PC-3 (cell line): ENCODE measurements at places on chromosomes 4 and X.
A peak's percentile ranks its signal among the peaks of the same experiment; 100 is the strongest.

- peaks cover 6% of the 10 kb centered on the region; the same call in 1 of the 2 replicates for H3K4me1 ChIP-seq
- no peaks in the 10 kb centered on the region for H3K36me3 ChIP-seq
- H3K27me3 ChIP-seq, result no peaks in the 10 kb centered on the region
- H3K4me3 ChIP-seq, result no peak overlapping the region
These were observed 66.9 kb downstream of the ANXA3 start for GRCh38 chr4:78618436-78618835.

- H3K27me3 ChIP-seq, result no peaks in the 10 kb centered on the region
- no peaks in the 10 kb centered on the region for H3K36me3 ChIP-seq
- no peak overlapping the region for H3K27ac ChIP-seq
- H3K4me1 ChIP-seq, result 0 out of 2 replicates have a peak, but pooled peaks cover 5% of the 10 kb centered on the region
- H3K4me3 ChIP-seq, result no peak overlapping the region
These were observed 120.2 kb downstream of the PAPSS1 start for GRCh38 chr4:107599841-107600240.

DNA sequence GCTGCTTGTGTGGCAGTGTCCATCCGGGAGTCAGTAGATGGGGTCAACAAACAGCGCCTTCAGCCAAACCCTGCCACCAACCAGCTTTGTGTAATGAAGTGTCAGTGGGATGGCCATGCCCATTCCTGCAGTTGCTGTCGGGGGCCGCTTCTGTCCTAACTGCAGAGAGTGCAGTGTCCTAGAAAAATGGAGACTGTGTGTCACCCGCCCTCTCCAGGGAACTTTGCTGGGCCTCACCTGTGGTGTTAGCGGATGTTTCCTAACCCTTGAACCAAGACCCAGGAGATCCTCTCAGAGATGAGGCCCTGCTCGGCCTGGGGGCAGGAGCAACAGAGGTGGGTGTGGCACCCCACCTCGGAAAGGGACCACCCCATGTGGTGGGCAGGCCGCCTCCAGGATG is 35.3 kb upstream of the HGFAC start:
- H3K4me3 ChIP-seq, result no peak overlapping the region
- peaks cover 5% of the 10 kb centered on the region for H3K4me1 ChIP-seq
- H3K27ac ChIP-seq, result no peak overlapping the region
- no peaks in the 10 kb centered on the region for H3K27me3 ChIP-seq
- no peak for DNase-seq
- H3K36me3 ChIP-seq, result no peaks in the 10 kb centered on the region

GRCh38 chr4:8540072-8540471 is 40.1 kb upstream of the GPR78 start:
- H3K27ac ChIP-seq, result peak overlapping the region; percentile 91; the same call in 1 of the 2 replicates
- peaks cover 47% of the 10 kb centered on the region for H3K4me1 ChIP-seq
- H3K36me3 ChIP-seq, result no peaks in the 10 kb centered on the region
- no peaks in the 10 kb centered on the region for H3K27me3 ChIP-seq

- no peaks in the 10 kb centered on the region for H3K36me3 ChIP-seq
- no peak overlapping the region for H3K4me3 ChIP-seq
- no peaks in the 10 kb centered on the region for H3K4me1 ChIP-seq
These were observed 218.7 kb downstream of the MAPK10 start for GRCh38 chr4:86141161-86141560.

DNA sequence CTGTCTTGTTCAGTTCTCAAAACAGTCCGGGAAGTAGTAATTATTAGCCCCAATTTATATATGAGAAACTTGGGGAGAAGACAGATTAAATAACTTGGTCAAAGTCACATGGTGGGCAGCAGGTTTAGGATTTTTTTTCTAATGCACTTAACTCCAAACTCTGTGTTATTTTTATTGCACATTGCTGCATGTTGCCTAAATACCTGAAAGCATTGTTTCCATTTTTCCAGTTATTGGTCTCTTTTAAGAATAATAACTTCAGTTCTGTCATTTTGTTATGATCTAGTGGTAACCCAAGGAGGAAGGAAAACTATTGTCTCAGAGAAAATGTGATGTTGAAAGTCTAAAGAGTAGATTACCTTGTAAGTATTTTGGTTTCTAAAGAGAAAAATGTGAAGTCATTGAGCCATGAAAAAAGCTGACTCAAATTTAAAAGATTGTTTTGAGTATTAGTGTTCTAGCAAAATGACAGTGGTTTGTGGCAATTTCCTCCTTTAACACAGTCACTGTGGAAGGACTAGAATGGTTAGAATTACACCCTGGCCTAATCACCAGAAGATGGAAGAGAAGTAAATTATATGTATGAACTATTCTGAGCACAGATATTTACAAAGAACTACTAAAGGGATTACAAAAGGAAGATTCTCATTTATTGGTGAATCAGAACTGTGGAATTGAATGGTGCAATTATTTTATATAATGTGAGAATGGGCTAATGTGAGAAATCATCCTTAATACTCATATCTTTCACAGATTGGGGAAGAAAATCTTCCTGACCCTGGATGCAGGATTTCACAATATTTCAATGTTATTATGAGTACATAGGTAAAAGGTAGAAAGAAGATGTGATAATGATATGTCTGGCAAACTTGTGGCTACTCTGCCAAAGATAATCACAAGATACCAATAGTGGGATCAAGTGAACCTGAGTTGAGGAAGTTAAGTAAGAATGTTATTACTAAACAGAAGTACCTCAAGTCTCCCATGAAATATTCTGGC is 21.7 kb upstream of the CXCL8 start:
- peak; percentile 72 for DNase-seq
- no peak overlapping the region for H3K4me3 ChIP-seq
- peaks cover 73% of the 10 kb centered on the region for H3K4me1 ChIP-seq

GRCh38 chr4:125321709-125322365 is 7.1 kb downstream of the FAT4 start:
- no peaks in the 10 kb centered on the region for H3K36me3 ChIP-seq
- H3K4me1 ChIP-seq, result peaks cover 27% of the 10 kb centered on the region
- peak overlapping the region; percentile 32; the same call in 1 of the 2 replicates for H3K4me3 ChIP-seq
- DNase-seq, result peak; percentile 48
- H3K27ac ChIP-seq, result 0 out of 2 replicates have a peak overlapping the region, but pooled peaks have one; percentile 9
- H3K27me3 ChIP-seq, result no peaks in the 10 kb centered on the region

DNA sequence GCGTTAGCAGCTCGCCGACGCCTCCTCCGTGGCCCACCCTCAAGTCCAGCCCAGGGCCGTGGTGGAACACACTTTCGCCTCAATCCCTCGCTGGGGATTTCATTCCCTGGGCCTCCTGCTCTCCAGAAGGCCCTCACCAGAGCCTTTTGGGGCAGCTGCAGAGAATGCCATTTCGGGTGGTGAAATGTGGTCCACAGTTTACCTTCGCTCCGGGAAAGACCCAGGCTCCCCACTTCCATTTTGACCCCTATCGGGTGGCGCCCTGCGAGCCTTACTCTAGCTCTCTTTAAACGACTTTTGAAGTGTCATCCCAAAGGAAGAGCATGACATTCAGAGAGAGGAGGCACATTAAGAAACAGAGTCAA is 496 bp downstream of the SH2D1A start:
- H3K4me1 ChIP-seq, result no peaks in the 10 kb centered on the region; the same call in 1 of the 2 replicates
- H3K27me3 ChIP-seq, result no peaks in the 10 kb centered on the region
- no peak overlapping the region for H3K4me3 ChIP-seq
- no peaks in the 10 kb centered on the region for H3K36me3 ChIP-seq
- no peak for DNase-seq

GRCh38 chr4:45346816-45347435 is 620.6 kb upstream of the GNPDA2 start:
- H3K27me3 ChIP-seq, result no peaks in the 10 kb centered on the region
- H3K36me3 ChIP-seq, result no peaks in the 10 kb centered on the region
- H3K4me1 ChIP-seq, result peaks cover 3% of the 10 kb centered on the region; the same call in 1 of the 2 replicates
- DNase-seq, result no peak
- no peak overlapping the region for H3K4me3 ChIP-seq
- H3K27ac ChIP-seq, result no peak overlapping the region

DNA sequence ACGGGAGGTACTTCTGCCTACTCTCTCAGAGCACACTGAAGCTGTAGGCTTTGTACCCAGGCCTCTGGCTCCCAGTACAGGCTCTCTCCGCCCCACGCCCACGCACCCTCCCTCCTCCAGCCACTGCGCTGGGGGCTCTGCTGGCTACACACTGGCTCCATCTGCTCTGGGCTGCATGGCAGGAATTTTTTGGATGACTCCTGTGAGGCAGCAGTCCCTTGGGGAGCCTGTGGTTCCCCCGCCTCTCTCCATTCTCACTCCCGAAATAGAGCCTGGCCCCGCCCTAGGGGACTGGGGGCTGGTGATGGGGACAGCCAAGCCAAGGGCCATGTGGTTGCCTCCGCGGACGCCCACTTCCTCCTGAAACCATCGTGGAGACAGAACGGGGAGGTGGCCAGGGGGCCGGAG is 58.1 kb upstream of the ADRA2C start:
- no peak overlapping the region for H3K27ac ChIP-seq
- H3K4me1 ChIP-seq, result no peaks in the 10 kb centered on the region
- no peak overlapping the region for H3K4me3 ChIP-seq
- no peaks in the 10 kb centered on the region for H3K36me3 ChIP-seq
- DNase-seq, result no peak

- peaks cover 15% of the 10 kb centered on the region for H3K4me1 ChIP-seq
- no peak overlapping the region for H3K4me3 ChIP-seq
- no peaks in the 10 kb centered on the region for H3K27me3 ChIP-seq
- H3K36me3 ChIP-seq, result no peaks in the 10 kb centered on the region
- no peak overlapping the region for H3K27ac ChIP-seq
- DNase-seq, result no peak
These were observed 349.6 kb downstream of the GPAT3 start for GRCh38 chr4:83885256-83886182.

- H3K27me3 ChIP-seq, result no peaks in the 10 kb centered on the region
- H3K4me3 ChIP-seq, result no peak overlapping the region
- H3K36me3 ChIP-seq, result no peaks in the 10 kb centered on the region
- DNase-seq, result no peak
- H3K4me1 ChIP-seq, result no peaks in the 10 kb centered on the region
- H3K27ac ChIP-seq, result no peak overlapping the region
These were observed 22.9 kb upstream of the SOWAHD start for GRCh38 chrX:119735467-119735866.

GRCh38 chr4:121980643-121981042 is 28.8 kb upstream of the TRPC3 start:
- no peak overlapping the region for H3K4me3 ChIP-seq
- H3K4me1 ChIP-seq, result no peaks in the 10 kb centered on the region
- H3K36me3 ChIP-seq, result no peaks in the 10 kb centered on the region
- H3K27ac ChIP-seq, result no peak overlapping the region
- no peak for DNase-seq
- H3K27me3 ChIP-seq, result peaks cover 22% of the 10 kb centered on the region; the same call in 1 of the 2 replicates

GRCh38 chrX:149799938-149800337 is 18.2 kb downstream of the MAGEA9 start:
- H3K27ac ChIP-seq, result no peak overlapping the region
- DNase-seq, result no peak
- no peaks in the 10 kb centered on the region for H3K4me1 ChIP-seq
- no peak overlapping the region for H3K4me3 ChIP-seq
- H3K36me3 ChIP-seq, result no peaks in the 10 kb centered on the region

- H3K4me3 ChIP-seq, result no peak overlapping the region
- no peaks in the 10 kb centered on the region for H3K36me3 ChIP-seq
- H3K4me1 ChIP-seq, result no peaks in the 10 kb centered on the region
- H3K27me3 ChIP-seq, result no peaks in the 10 kb centered on the region
- no peak overlapping the region for H3K27ac ChIP-seq
These were observed 153.6 kb upstream of the EDNRA start for GRCh38 chr4:147327322-147327721.

DNA sequence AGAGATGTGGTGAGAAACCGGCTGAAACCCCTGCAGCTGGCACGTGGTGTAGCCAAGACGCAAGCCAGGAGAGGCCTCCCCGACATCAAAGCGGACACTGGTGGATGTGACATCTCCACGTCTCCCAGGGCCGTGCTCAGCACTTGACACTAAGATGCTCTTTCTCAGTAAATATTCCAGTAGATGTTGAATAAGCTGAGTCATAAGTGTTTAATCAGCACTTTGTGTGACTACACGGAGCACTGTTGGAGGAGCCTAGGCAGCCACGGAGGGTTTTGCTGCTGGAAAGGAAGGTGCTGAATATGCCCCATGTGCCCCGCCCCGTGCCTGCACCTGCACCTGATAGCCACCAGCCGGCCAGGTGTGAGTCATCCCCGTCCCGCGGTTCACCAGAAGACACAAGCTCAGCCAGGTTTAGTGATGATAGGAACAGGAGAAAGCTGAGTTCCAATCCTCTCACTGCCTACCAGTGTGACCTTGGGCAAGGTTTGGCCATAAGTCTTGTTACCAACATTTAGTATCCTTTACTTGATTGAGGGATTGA is 29.0 kb upstream of the C4orf50 start:
- H3K4me1 ChIP-seq, result no peaks in the 10 kb centered on the region
- H3K27ac ChIP-seq, result no peak overlapping the region
- H3K4me3 ChIP-seq, result no peak overlapping the region
- H3K27me3 ChIP-seq, result peaks cover 7% of the 10 kb centered on the region; the same call in 1 of the 2 replicates

DNA sequence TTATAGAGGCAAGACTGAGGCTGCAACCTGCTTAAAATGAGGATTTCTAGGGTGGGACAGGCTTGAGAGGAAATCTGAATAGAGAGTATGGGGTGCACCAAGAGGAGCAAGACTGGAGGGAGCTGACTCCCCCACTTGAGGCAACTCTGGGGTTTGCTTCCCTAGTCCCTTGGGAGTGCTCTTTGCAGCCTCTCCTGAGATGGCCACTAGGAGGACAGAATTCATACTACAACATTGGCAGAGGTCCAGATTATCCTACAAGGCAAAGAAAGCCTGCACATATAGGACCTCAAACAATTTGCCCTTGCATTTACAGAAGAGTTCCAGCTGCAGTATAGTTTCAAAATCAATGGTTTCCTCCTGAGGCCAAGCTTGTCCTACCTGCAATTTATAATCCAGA is 830.9 kb downstream of the TECRL start:
- DNase-seq, result peak; percentile 4
- H3K36me3 ChIP-seq, result 0 out of 2 replicates have a peak, but pooled peaks cover 4% of the 10 kb centered on the region
- H3K27ac ChIP-seq, result no peak overlapping the region
- no peaks in the 10 kb centered on the region for H3K4me1 ChIP-seq
- H3K27me3 ChIP-seq, result no peaks in the 10 kb centered on the region
- no peak overlapping the region for H3K4me3 ChIP-seq
